ENCODE measurements at places on chromosomes 7 and 10. TPM values are rescaled to one million over a fixed set of nuclear protein-coding genes. Genes with fewer than 3 reads are reported as not detected.

- no peak overlapping the region for H3K4me3 ChIP-seq
- peaks cover 11% of the 10 kb centered on the region for H3K4me1 ChIP-seq
- no peak overlapping the region for H3K27ac ChIP-seq
- no peaks in the 10 kb centered on the region for H3K36me3 ChIP-seq
Observed at GRCh38 chr10:3838460-3839437, 53.7 kb upstream of the KLF6 start.

GRCh38 chr7:44172803-44173424 lies 16.3 kb downstream of the GCK start:
- peaks cover 2% of the 10 kb centered on the region for H3K36me3 ChIP-seq
- peaks cover 35% of the 10 kb centered on the region for H3K27me3 ChIP-seq
- H3K4me1 ChIP-seq, result no peaks in the 10 kb centered on the region
- H3K4me3 ChIP-seq, result no peak overlapping the region

GRCh38 chr10:101841826-101842225 lies 1.8 kb downstream of the KCNIP2 start:
- no peak for DNase-seq
- peaks cover 39% of the 10 kb centered on the region for H3K4me1 ChIP-seq
- no peaks in the 10 kb centered on the region for H3K36me3 ChIP-seq
- no peak overlapping the region for H3K27ac ChIP-seq
- H3K4me3 ChIP-seq, result no peak overlapping the region

Gene MOGAT3
- total RNA-seq, result not detected

GRCh38 chr7:156702399-156702798 lies 61.8 kb downstream of the RNF32 start:
- peaks cover 2% of the 10 kb centered on the region for H3K36me3 ChIP-seq
- H3K4me1 ChIP-seq, result peaks cover 3% of the 10 kb centered on the region
- no peak overlapping the region for H3K4me3 ChIP-seq
- no peak for DNase-seq
- H3K27ac ChIP-seq, result no peak overlapping the region

Gene FAM25C
- total RNA-seq, result not detected

DNA sequence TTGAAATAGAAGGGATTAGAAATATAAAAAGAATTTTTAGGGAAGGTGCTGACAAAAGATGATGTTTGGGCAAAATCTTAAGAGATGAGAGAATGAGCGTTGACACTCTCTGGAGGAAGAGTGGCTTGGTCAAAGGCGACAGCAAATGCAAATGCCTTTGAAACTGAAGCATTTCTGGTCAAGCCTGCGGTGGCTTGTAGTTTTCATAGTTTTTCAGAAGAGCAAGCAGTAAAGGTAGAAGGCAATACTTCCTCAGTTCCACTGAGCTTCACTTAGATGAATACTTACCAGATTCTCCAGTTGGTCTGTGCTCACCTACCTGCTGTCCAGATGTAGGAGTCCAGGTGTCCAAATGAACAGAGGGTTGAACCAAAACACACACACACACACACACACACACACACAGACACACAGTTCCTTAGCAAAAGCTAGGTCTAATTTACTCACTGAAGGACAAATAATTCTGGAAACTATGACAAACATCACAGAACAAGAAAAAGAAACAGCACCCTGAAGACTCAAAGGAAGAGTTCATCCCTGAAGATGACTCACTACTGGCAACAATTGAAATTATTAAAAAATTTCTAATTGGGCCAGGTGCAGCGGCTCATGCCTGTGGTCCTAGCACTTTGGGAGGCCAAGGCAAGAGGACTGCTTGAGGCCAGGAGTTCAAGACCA lies 12.1 kb upstream of the STK17A start:
- H3K36me3 ChIP-seq, result no peaks in the 10 kb centered on the region
- H3K4me3 ChIP-seq, result no peak overlapping the region
- DNase-seq, result no peak
- H3K27me3 ChIP-seq, result peaks cover 7% of the 10 kb centered on the region
- peak overlapping the region; percentile 51 for H3K27ac ChIP-seq
- peaks cover 4% of the 10 kb centered on the region for H3K4me1 ChIP-seq

Gene ZNF804B
- total RNA-seq, result not detected

GRCh38 chr7:68692511-68692910 lies 905.8 kb upstream of the AUTS2 start:
- H3K4me3 ChIP-seq, result no peak overlapping the region
- no peaks in the 10 kb centered on the region for H3K36me3 ChIP-seq
- no peak for DNase-seq
- no peak overlapping the region for H3K27ac ChIP-seq
- H3K27me3 ChIP-seq, result no peaks in the 10 kb centered on the region

DNA sequence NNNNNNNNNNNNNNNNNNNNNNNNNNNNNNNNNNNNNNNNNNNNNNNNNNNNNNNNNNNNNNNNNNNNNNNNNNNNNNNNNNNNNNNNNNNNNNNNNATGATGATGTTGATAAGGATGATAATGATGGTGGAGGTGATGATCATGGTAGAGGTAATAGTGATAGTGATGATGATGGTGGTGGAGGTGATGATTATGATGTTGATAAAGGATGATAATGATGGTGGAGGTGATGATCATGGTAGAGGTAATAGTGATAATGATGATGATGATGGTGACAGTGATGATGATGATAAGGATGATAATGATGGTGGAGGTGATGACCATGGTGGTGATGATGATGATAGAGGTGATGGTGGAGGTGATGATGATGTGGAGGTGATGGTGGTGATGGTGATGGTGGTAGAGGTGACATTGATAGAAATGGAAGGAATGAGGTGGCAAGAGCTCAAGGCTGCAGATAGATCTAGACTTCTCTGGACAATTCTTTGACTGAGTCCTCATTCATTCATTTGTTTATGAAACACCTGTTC lies 47.8 kb downstream of the FAM20C start:
- no peak overlapping the region for H3K27ac ChIP-seq
- H3K4me3 ChIP-seq, result no peak overlapping the region
- no peaks in the 10 kb centered on the region for H3K27me3 ChIP-seq
- DNase-seq, result no peak
- H3K36me3 ChIP-seq, result no peaks in the 10 kb centered on the region

Gene AMZ1
- 0.32 TPM for total RNA-seq

- H3K27ac ChIP-seq, result no peak overlapping the region
- peaks cover 4% of the 10 kb centered on the region for H3K27me3 ChIP-seq
- H3K36me3 ChIP-seq, result no peaks in the 10 kb centered on the region
- DNase-seq, result no peak
- H3K4me1 ChIP-seq, result no peaks in the 10 kb centered on the region
- H3K4me3 ChIP-seq, result no peak overlapping the region
Observed at GRCh38 chr7:40156988-40157387, 22.2 kb downstream of the SUGCT start.

DNA sequence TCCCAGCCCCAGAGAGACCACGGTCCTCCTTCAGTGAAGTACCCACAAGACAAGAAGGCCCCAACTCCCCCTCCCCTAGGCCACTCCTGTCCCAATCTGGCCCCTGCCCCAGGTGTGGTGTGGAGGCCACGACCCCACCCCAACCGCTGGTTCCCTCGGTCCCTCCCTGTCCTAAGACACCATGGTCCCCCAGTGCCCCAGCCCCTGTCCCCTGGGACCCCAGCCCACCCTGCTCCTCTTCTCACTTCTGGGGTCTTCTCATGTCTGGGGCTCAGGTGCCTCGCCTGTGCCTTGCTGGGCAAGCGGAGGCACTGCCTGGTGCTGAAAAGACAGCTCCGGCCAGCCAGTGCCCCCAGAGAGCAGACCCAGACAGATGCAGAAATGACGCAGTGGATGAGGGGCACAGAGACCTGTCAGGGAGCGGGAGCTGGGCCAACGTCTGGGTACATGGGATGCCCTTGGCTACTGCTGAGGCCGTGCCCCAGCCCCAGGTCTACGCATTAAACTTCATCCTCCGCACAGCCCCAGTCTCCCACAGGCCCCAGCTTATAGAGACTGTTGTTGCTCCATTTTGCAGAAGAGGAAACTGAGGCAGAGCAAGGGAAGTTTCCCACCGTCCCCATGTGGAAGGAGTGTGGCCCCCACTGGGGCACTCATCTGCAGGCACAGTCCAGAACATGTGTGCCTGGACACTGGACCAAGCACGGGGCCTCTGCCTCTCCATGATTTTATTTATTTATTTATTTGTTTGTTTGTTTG lies 14.8 kb downstream of the GRIFIN start:
- no peak for DNase-seq
- H3K27ac ChIP-seq, result no peak overlapping the region
- H3K27me3 ChIP-seq, result no peaks in the 10 kb centered on the region
- no peaks in the 10 kb centered on the region for H3K4me1 ChIP-seq

DNA sequence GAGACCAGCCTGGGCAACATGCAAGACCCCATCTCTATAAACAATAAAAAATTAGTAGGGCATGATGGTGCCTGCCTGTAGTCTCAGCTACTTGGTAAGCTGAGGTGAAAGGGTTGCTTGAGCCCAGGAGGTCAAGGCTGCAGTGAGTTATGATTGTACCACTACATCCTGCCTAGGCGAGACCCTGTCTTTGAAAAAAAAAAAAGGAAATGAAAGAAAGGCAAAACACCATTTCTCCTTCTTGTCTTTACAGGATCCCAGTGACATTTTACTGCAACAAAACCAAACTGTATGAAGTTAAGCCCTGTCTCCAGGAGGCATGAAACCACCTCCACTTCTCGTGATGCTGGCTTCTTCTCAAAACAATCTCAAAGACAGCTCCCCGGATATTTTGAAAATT lies 29.9 kb upstream of the PBLD start:
- H3K27ac ChIP-seq, result no peak overlapping the region
- peaks cover 2% of the 10 kb centered on the region for H3K4me1 ChIP-seq
- no peaks in the 10 kb centered on the region for H3K27me3 ChIP-seq

Data from T-helper 17 cell (primary cell).